Activated CD4-positive, alpha-beta memory T cell treated with anti-CD3 and anti-CD28 coated beads, Interleukin-2, amount 10 ng/mL, durations not matched to agents 7 days and 5 days (primary cell): ENCODE measurements at places on chromosomes 13 and 19. TPM values are rescaled to one million over a fixed set of nuclear protein-coding genes. Genes with fewer than 3 reads are reported as not detected.

The ZNF442 gene
- total RNA-seq: 0.86 TPM

The CPB2 gene
- not detected for total RNA-seq

The UBE2L5 gene
- total RNA-seq: not detected

The TINCR gene
- total RNA-seq: 0.53 TPM

The WTIP gene
- total RNA-seq: 0.55 TPM

The MCEMP1 gene
- total RNA-seq: not detected

The LILRA6 gene
- total RNA-seq: 0.68 TPM

The PPM1N gene
- 4.3 TPM for total RNA-seq

The ELSPBP1 gene
- not detected for total RNA-seq

The IFNL1 gene
- 0.38 TPM for total RNA-seq

The GRIK5 gene
- total RNA-seq: 0.38 TPM

The CYP4F8 gene
- not detected for total RNA-seq

The ZNF99 gene
- total RNA-seq: not detected

The KIR2DL3 gene
- not detected for total RNA-seq

The IGFL2 gene
- total RNA-seq: not detected

The PSPN gene
- total RNA-seq: 2.3 TPM

The SMIM24 gene
- total RNA-seq: not detected

The SHISA7 gene
- total RNA-seq: not detected
